Aorta (tissue), 5 donors: ENCODE measurements at places on chromosomes 12 and 14.
A peak's percentile ranks its signal among the peaks of the same experiment; 100 is the strongest.

- DNase-seq = no peak
- H3K27me3 ChIP-seq = no peaks in the 10 kb centered on the region
- H3K4me3 ChIP-seq = no peak overlapping the region
- H3K27ac ChIP-seq = no peak overlapping the region
- H3K4me1 ChIP-seq = no peaks in the 10 kb centered on the region
These were observed 6.5 kb upstream of the PLXNC1 start for GRCh38 chr12:94141892-94142291.

- no peaks in the 10 kb centered on the region for H3K4me1 ChIP-seq
- no peaks in the 10 kb centered on the region for H3K36me3 ChIP-seq
- H3K27me3 ChIP-seq = no peaks in the 10 kb centered on the region
- DNase-seq = no peak
These were observed 47.6 kb upstream of the HIF1A start for GRCh38 chr14:61647704-61648103.

- H3K36me3 ChIP-seq = no peaks in the 10 kb centered on the region
- H3K4me3 ChIP-seq = peak within 1 kb of the TSS; percentile 59
- no peaks in the 10 kb centered on the region for H3K4me1 ChIP-seq
- H3K27me3 ChIP-seq = no peaks in the 10 kb centered on the region
- peak within 1 kb of the TSS; percentile 11 for H3K27ac ChIP-seq
These were observed at the start of gene SLC35E3 for GRCh38 chr12:68745904-68746571. Gene SLC35E3, plus strand, starts transcription at chr12:68746176. Its CDS starts 202 bp downstream, at chr12:68746378.

GRCh38 chr12:64685605-64686004, 73.6 kb downstream of the GNS start:
- H3K36me3 ChIP-seq = no peaks in the 10 kb centered on the region
- no peak overlapping the region for H3K27ac ChIP-seq
- H3K4me1 ChIP-seq = peaks cover 3% of the 10 kb centered on the region
- no peak for DNase-seq

DNA sequence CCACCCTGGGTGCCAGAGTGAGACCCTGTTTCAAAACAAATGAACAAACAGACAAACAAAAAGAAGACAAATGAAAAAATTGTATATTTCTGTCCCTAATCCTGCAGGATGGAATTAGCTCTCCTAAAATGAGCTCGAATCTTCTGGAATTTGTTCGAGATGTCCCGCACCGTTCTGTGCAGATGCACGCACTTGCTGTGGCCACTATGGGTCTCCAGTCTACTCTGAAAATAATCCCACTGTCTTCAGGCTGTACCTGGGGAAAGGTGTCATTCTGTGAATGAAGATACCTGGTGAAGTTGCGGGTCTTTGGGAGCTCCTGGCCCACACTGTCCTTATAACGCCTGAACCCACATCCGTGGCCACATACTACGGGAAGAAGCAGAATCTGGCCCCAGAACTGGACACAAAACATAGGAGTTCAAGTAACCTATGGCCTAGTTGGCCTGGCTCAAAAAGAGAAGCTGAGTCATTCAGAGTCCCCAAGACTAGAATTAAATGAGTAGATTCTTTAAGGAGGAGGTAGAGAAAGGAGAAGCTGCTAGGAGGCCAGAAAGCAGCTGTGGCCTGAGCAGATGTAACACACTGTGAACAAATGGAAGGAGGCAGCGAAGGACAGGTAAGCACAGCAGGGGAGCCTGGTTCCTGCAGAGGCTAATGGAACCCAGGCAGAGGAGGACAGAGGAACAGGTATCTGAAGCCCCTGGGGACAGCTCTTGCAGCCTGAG, 108.6 kb downstream of the FOXN3 start:
- H3K4me1 ChIP-seq = peaks cover 3% of the 10 kb centered on the region
- no peak overlapping the region for H3K4me3 ChIP-seq
- peak overlapping the region; percentile 42 for H3K27ac ChIP-seq

DNA sequence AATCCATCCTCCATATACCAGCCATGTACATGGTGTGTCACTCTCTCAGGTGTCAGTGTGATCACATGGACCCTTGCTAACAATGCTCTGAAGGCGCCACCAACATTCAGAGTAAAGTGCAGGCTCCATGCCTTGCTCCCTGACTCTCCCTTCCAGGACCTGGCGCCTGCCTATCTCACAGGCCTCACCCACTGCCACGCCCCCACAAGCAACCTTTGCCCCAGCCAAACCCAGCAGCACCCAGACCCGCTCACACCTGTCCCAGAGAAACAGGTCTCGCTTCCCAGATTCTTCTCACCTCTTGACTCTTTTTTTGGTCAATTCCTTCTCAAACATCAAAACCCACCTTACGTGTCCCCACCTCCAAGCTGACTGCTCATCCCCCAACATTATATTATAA, 52.3 kb downstream of the KCNK10 start:
- DNase-seq = no peak
- H3K36me3 ChIP-seq = no peaks in the 10 kb centered on the region
- H3K27ac ChIP-seq = no peak overlapping the region
- no peaks in the 10 kb centered on the region for H3K27me3 ChIP-seq

DNA sequence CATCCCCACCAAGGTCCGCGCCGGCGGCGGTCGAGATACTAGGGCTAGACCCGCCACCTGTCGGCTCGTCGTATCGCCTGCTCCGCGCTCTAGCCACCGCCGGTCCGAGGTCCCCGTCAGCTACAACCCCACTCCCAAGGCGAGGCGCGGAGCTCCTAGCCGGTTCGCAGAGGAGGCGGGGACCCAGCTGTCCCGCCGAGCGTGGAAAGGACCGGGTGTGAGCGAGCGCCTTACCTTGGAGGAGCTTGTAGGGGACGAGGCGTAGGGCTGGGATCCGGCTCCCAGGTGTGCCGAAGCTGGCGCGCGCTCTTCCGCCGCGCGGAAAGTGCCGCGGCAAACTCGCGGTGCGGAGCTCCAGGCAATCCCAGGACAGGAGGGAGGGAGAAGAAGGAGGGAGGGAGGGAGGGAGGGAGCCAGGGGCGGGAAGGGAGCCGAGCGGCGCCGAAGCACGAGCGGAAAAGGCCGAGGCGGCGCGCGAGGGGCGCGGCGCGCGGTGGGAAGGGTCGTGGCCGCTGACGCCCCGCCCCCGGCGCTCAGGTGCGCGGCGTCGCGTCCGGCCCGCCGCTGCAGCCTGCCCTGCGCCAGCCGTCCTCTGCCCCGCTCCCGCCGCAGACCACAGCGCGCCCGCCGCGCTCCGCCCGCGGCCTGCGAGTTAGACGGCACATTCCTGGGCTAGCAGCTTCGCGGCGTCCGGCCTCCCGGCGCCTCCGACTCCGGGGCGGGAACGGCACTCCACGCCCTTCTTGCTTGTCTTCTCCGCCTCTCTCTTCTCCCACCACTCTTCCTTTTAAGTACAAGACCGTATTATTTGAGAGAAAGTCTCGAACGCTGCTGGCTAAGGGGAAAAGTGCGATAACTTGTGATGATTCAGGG, at the start of gene PAWR:
TSS of gene PAWR (minus strand) at position 327 of the 873 bp plus-strand sequence. CDS start 720 bp downstream, outside the sequence.
- H3K27me3 ChIP-seq = no peaks in the 10 kb centered on the region
- no peaks in the 10 kb centered on the region for H3K4me1 ChIP-seq
- DNase-seq = peak; percentile 73
- peak within 1 kb of the TSS; percentile 71 for H3K27ac ChIP-seq
- peak within 1 kb of the TSS; percentile 96 for H3K4me3 ChIP-seq
- H3K36me3 ChIP-seq = no peaks in the 10 kb centered on the region

DNA sequence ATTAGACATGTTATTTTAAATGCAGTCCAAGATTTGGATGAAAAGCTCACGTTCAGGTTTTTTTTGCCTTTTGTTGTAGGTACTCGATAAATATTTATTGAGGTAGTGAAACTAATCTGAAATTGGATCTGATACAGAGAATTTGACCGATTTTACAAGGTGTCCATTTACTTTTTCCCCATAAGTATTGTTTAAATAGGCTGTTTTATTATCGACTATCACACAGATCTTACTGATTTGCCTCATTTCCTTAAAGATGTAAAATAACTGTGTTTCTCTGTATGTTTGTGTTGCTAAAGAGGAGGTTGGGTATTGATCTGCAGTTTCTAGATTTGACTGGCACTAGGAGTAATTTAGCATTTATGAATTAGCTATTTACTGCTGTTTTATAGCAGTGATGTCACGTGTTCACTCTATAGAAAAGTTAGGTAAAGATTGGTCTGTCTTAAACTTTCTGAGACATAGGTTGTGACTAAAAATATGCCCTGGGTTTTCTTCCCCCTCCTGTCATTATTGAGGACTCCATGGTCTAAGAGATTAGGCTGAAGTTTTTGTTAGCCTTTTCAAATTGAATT, 3.5 kb downstream of the RAP1B start:
- H3K4me1 ChIP-seq = peaks cover 2% of the 10 kb centered on the region
- no peak overlapping the region for H3K4me3 ChIP-seq
- no peak for DNase-seq

DNA sequence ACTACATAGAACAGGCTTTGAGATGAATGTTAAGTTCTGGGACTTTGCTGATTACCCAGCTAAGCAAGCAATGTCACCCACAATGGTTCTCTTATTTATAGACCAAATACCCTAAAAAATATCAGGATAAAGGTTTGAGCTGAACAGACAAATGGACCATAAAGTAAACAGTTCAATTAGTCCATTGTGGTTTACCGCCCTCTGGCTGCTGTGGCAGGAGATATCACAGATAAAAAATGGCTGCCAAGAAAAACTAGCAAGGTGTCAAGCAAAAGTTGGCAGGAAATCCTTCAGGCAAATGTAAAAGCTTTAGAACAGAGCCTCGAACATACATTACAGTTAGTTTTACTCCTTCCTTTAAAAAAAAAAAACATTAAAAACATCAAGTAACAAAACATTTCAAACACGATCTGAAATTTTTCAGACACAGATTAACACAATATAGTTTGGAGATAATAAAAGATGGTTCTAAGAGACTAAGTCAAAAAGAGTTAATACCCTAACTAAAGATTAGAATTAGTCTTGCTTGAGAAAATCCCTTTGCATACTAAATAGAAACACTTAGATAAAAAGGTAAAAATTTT, 41.3 kb downstream of the MED13L start:
- H3K36me3 ChIP-seq = no peaks in the 10 kb centered on the region
- no peak for DNase-seq
- no peaks in the 10 kb centered on the region for H3K4me1 ChIP-seq
- no peaks in the 10 kb centered on the region for H3K27me3 ChIP-seq

- H3K27ac ChIP-seq = no peak overlapping the region
- H3K4me3 ChIP-seq = no peak overlapping the region
- no peaks in the 10 kb centered on the region for H3K4me1 ChIP-seq
- H3K36me3 ChIP-seq = no peaks in the 10 kb centered on the region
These were observed 8.6 kb downstream of the EDDM3A start for GRCh38 chr14:20754308-20754707.

DNA sequence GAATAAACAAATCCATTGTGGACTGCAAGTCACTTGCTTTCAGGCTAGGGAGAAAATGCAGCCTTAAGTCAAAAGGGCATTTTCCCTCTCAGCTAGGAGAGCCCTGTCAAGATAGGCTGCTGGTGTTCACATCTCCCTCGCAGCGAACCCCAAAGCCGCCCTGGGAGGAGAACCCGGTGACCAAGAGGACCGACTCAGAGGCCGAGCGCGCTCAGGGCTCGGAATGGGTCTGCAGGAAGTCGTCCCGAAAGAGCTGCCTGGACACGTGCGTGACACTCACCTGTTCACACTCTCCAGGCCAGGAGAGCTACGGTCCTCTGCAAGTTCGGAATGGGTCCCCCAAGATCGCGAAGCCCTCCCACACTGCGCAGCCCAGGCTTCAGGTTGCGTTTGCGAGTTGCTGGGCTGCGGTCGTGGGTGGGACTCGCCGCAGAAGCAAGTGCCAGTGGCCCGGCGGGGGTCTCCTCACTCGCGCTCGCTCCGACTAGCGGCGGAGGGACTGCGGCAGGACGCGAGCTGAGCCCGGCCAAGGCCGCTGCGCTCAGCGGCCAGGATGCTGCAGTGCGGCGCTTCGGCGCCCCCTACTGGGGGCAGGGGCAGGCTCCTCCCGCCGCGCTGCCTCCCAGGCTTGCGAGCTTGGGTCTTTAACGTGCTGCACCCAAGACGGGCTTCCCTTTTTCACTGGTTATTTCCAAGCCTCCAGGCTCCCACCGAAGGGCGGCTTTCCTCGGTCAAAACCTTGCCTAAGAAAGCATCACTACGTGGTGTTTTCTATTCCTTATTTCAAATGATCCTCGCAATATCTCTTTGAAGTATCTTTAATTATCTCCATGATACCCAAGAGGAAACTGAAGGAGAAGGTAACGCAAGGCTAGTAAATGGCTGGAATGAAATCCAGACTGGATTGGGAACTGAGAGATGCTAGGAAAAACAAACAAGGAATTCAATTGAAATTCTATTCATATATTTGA, at the start of gene RERG:
TSS of gene RERG (minus strand) at position 503 of the 971 bp plus-strand sequence. CDS start 3,928 bp downstream, outside the sequence.
- peak within 1 kb of the TSS; percentile 57 for H3K4me3 ChIP-seq
- peak within 1 kb of the TSS; percentile 59 for H3K27ac ChIP-seq
- H3K4me1 ChIP-seq = peaks cover 6% of the 10 kb centered on the region
- no peaks in the 10 kb centered on the region for H3K27me3 ChIP-seq
- peak; percentile 89 for DNase-seq

DNA sequence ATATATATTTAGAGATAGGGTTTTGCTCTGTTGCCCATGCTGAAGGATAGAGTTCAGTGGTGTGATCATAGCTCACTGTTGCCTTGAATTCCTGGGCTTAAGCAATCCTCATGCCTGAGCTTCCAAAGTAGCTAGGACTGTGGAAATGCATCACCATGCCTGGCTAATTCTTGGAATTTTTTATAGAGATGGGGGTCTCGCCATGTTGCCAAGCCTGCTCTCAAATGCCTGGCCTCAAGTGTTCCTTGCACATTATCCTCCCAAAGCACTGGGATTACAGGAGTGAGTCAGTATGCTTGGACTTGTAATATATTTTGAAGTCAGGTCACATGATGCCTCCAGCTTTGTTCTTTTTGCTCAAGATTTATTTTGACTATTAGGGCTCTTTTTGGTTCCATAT, 178.0 kb downstream of the RPAP3 start:
- no peak overlapping the region for H3K27ac ChIP-seq
- H3K27me3 ChIP-seq = no peaks in the 10 kb centered on the region
- no peak overlapping the region for H3K4me3 ChIP-seq
- no peaks in the 10 kb centered on the region for H3K4me1 ChIP-seq
- DNase-seq = no peak

- H3K27me3 ChIP-seq = no peaks in the 10 kb centered on the region
- H3K4me3 ChIP-seq = no peak overlapping the region
- H3K36me3 ChIP-seq = no peaks in the 10 kb centered on the region
- H3K4me1 ChIP-seq = no peaks in the 10 kb centered on the region
- peak; percentile 59 for DNase-seq
These were observed 10.3 kb downstream of the TTC7B start for GRCh38 chr14:90805662-90806540.

DNA sequence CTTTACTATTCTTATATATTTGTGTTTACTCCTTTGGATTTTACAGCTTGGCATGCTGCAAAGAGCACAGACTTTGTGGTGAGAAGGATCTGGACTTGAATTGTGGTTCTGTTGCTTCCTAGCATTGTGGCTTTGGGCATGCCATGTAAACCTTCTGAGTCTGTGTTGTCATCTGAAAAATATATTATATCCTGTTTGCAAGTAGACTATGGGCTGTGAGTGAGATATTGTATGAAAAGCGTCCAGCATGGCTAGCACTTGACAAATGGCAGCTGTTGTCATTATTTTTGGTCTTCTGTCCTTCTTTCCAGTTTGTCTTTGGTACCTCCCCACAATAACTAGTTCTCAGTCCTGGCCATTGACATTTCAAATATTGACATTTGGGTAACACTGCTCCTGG, 61.8 kb upstream of the DACT1 start:
- H3K4me3 ChIP-seq = no peak overlapping the region
- H3K36me3 ChIP-seq = no peaks in the 10 kb centered on the region
- DNase-seq = no peak
